Activated CD8-positive, alpha-beta T cell treated with anti-CD3 and anti-CD28 coated beads, Interleukin-2, amount 10 ng/mL, durations not matched to agents 7 days and 5 days (primary cell): ENCODE measurements at places on chromosomes 1 and 21. TPM values are rescaled to one million over a fixed set of nuclear protein-coding genes. Genes with fewer than 3 reads are reported as not detected.
A peak's percentile ranks its signal among the peaks of the same experiment; 100 is the strongest.

GRCh38 chr1:59750328-59751003 is 64.3 kb upstream of the HOOK1 start:
- no peak for DNase-seq
- no peaks in the 10 kb centered on the region for H3K36me3 ChIP-seq
- no peaks in the 10 kb centered on the region for H3K27me3 ChIP-seq
- H3K4me3 ChIP-seq: no peak overlapping the region
- no peak overlapping the region for H3K27ac ChIP-seq

The LINGO4 gene
- total RNA-seq: 0.16 TPM

The PDZK1 gene
- 0.34 TPM for total RNA-seq

The SIM2 gene
- not detected for total RNA-seq

The CFHR3 gene
- not detected for total RNA-seq

- no peak for DNase-seq
- no peak overlapping the region for H3K27ac ChIP-seq
- H3K27me3 ChIP-seq: no peaks in the 10 kb centered on the region
Observed at GRCh38 chr1:54437783-54438182, 31.6 kb upstream of the SSBP3 start.

The CSF3R gene
- not detected for total RNA-seq

DNA sequence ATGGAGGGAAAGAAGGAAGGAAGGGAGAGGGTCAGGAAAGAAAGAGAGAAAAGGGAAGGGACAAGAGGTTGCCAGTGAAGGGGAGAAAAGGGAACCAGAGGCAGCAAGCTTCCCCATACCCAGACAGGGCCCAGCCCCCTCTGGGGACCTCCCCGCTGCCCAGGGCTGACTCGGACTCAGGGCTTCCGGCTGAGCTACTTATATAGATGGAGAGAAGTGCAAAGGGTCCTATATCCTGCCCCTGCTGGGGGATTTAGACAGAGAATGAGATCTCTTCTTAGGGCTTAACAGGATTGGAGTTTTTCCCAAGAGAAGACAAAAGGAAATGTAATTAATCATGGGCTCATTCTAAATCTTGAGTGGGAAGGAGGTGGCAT is at the start of gene ETV3L:
Gene ETV3L, minus strand, starts transcription at position 176 of the 377 bp plus-strand sequence. CDS start 285 bp downstream, outside the sequence.
- H3K4me1 ChIP-seq: peaks cover 3% of the 10 kb centered on the region
- H3K4me3 ChIP-seq: no peak within 1 kb of the TSS
- no peak for DNase-seq
- H3K27me3 ChIP-seq: peaks cover 16% of the 10 kb centered on the region
- no peak within 1 kb of the TSS for H3K27ac ChIP-seq

DNA sequence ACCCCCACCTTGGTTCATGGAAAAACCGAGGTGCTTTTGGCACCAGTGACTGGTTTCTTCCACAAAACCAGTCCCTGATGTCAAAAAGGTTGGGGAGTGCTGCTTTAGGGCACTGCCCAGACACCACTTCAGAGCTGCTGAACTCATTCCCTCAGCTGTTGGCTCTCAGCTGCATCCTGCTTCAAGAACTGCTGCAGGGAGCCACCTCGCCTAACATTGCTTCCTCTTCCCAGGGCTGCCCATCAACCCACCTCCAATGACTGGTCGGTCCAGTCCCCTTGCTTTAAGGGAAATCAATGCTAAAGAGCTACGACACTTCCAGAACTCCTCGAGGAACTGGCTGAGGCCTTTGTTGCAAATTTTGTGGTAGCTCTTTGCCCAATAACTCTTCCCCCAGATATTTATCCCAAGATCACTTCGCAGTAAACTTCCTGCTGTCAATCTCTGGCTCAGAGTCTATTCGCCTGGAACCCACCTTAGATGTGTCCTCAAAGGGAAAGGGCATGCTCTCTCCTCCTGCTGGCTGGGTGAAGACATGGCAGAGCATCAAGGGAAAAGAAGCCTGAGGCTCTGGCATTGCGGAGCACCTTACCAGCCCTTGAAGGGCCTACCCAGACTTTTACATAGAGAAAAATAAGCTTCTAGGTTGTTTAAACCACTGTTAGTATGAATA is 29.0 kb downstream of the C1orf52 start:
- H3K27ac ChIP-seq: no peak overlapping the region
- peaks cover 3% of the 10 kb centered on the region for H3K4me1 ChIP-seq
- no peak overlapping the region for H3K4me3 ChIP-seq
- no peaks in the 10 kb centered on the region for H3K36me3 ChIP-seq
- peaks cover 19% of the 10 kb centered on the region for H3K27me3 ChIP-seq
- DNase-seq: no peak

The TADA1 gene
- total RNA-seq: 12.9 TPM

The GPR137B gene
- 5.0 TPM for total RNA-seq

GRCh38 chr1:244450597-244451538 is 841 bp downstream of the ADSS2 start:
- H3K27ac ChIP-seq: peak overlapping the region; percentile 95
- H3K4me3 ChIP-seq: peak overlapping the region; percentile 90
- H3K27me3 ChIP-seq: no peaks in the 10 kb centered on the region
- peaks cover 47% of the 10 kb centered on the region for H3K4me1 ChIP-seq

DNA sequence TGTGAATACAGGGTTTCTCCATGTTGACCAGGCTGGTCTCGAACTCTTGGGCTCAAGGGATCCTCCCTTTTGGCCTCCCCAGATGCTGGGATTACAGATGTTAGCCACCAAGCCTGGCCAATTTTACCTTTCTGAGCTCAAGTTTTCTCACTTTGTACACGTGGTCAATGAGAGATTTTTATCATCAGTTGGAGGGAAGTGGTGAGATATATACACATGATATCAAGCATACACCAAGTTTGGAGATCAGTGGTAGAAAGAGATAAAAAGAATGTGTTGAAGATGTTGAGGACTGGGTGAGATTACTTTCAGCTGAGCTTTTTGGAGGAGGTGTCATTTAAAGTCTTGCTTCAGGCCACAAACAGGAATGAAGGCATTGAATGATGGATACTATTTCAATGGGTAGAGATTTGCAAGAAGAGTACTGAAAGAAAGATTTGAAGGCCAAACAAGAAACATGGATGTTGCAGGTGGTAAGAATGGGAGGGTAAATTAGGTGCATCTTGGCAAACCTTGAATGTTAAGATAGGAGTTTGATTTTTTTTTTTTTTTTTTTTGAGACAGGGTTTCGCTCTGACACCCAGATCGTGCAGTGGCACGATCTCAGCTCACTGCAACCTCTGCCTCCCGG is 3.0 kb upstream of the SESN2 start:
- peaks cover 10% of the 10 kb centered on the region for H3K36me3 ChIP-seq
- DNase-seq: peak; percentile 41
- H3K27ac ChIP-seq: peak overlapping the region; percentile 89
- peak overlapping the region; percentile 29 for H3K4me3 ChIP-seq
- peaks cover 45% of the 10 kb centered on the region for H3K4me1 ChIP-seq
- H3K27me3 ChIP-seq: no peaks in the 10 kb centered on the region

DNA sequence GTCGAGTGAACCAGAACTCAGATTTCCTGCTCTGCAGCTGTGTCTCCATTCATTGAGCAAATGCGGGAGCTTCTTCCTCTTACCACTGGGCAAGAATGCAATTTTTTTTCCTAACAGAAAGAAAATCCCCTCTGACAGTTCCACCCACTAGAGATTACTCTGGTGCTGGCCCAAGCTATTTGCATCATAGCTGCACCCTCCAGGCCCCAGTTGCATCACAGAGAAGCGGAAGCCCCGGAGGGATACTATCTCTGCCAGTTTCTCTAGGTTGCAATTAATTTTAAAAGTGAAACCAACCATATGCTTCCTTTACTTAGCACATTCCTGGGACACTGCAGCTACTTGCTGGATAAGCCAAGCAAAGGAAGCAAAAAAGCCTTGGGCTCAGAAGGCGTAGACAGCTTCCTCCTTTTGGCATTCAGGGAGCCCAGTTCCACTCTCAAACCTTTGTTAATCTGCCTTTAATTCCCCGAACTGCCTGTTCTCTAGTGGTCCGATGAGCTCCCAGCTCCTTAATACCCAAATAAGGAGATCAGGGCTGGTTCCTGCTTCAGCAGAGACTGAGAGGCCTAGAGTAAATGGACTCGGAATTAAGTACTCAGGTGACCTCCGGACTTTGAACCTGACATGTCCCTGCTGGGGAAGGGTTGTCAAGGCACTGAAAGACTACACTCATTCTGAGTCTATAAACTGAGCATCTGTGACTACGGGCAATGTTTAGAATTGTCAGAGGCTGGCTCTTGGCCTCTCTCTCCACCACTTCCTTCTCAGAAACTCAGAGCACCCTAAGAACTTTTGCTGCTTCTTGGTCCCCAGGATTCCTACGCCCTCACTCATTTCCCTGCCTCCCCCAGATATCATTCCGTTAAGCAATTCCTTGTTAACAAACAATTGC is 72.5 kb upstream of the TNFSF18 start:
- no peaks in the 10 kb centered on the region for H3K27me3 ChIP-seq
- no peaks in the 10 kb centered on the region for H3K36me3 ChIP-seq
- DNase-seq: no peak
- no peak overlapping the region for H3K27ac ChIP-seq

DNA sequence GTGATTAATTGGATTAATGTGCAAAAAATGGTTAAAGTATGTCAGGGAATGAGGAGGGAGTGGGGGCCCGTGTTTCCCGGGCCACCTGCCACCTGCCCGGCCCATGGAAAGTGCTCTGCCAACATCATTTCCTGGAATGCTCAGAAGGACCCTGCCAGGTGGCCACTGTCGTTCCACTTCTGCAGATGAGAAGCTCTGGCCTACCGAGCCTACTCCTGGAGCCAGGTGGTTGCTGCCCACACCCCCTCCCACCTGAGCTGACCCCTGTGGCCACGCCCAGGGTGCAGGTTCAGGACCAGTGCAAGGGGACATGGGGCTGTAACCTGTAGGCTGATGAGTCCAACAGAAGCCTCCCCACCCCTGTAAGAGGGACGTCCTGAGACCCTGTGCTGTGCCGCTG is 99.7 kb downstream of the PRDM16 start:
- H3K27ac ChIP-seq: no peak overlapping the region
- DNase-seq: no peak
- H3K4me3 ChIP-seq: no peak overlapping the region
- H3K4me1 ChIP-seq: no peaks in the 10 kb centered on the region
- no peaks in the 10 kb centered on the region for H3K36me3 ChIP-seq

DNA sequence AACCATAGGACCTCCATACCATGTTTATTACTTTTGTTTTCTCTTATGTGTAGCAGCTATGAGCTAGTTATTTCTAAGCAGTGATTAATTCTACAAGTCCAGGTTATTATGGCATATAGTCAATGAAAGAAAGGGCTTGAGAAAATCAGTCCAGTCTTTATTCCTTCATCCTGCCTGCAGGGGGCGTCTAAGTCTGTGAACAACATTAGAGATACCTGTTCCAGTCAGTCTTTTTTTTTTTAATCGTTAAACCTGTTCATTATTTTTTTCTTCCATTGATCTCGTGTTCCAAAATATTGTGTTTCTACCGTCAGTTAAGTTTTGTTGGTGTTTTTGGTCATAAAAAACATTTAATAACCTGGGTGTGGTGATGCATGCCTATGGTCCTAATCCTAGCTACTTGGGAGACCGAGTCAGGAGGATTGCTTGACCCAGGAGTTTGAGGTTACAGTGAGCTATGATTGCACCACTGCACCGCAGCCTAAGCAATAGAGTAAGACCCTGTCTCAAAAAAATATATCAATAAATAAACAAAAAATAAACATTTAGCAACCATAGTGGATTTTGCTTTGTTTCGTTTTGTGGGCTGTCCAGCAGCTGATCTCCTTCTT is 29.4 kb upstream of the CD2 start:
- peak; percentile 89 for DNase-seq
- no peak overlapping the region for H3K4me3 ChIP-seq
- no peak overlapping the region for H3K27ac ChIP-seq

The BMP8B gene
- 0.26 TPM for total RNA-seq

The CDC42 gene
- total RNA-seq: 389 TPM

DNA sequence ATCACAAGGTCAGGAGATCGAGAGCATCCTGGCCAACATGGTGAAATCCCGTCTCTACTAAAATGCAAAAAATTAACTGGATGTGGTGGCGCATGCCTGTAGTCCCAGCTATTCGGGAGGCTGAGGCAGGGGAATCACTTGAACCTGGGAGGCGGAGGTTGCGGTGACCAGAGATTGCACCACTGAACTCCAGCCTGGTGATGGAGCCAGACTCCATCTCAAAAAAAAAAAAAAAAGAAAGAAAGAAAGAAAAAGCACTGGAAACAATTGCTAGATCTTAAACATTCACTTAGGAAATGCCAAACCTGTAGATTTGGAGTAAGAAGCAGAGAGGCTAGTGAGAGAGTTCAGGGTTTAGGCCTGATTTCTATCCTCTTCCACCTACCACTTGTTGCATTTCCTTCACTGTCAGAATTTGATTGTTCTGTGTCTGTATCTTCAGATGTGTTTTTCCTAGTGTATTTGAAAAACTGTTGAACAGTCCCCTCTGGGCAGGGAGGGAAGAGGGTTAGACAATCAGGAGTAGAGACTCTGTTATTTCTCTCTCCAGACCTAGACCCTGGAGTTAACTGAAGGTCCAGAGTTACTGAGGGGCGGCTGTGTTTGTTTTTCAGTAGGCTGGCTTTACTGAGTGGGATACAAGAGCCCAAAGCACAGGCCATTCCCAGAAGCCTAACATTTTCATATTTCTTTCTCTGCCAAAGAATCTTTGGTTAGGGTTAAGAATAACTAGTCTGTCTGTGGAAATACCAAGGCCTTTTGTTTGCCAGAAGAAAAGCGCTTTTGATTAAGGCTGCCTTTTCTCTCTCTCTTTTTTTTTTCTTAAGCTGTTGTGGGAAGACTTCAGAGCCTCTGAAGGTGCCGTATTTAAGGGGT is 31.1 kb upstream of the MACF1 start:
- no peaks in the 10 kb centered on the region for H3K27me3 ChIP-seq
- no peak for DNase-seq

The NPPB gene
- not detected for total RNA-seq

The OVAAL gene
- total RNA-seq: not detected
